Astrocyte of the spinal cord (primary cell): ENCODE measurements at places on chromosomes 16 and 17.

- no peak for DNase-seq
Observed at GRCh38 chr17:27318228-27318627, 24.3 kb downstream of the WSB1 start.

GRCh38 chr16:8109510-8110369 is 480.6 kb downstream of the TMEM114 start:
- DNase-seq: no peak

DNA sequence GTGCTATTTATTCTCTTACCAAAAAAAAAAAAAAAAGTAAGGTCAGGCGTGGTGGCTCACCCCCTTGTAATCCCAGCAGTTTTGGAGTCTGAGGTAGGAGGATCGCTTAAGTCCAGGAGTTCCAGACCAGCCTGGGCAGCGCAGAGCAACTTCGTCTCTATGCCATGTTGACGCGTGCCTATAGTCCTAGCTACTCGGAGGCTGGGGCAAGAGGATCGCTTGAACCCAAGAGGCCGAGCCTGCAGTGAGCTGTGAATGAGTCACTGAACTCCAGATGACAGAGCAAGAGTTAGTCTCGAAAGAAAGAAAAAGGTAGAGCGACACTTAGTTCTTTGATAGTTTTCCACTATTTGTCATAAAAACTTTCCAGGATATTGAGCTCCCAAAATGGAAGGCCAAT is 1.4 kb upstream of the TENT4B start:
- no peak for DNase-seq

DNA sequence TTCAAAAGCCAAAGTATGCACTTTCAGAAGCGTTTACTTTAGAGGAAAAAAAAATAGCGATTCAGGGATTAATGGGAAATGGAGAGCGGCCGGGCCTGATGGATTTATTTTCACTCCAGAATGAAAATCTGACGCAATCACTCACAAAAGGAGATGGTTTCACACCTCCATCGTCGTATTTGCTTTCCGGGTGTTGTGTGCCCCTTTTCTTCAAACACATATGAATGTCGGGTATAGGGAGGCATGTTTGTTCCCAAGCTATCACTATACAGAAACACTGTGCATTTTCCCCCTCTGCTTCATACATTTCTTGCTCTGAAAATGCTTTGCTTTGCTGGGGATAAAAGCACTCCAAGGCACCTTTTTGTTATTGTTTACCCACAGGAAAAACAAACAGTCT is 562.2 kb upstream of the ZFHX3 start:
- DNase-seq: no peak

GRCh38 chr16:56764835-56765234 is 34.9 kb downstream of the NUP93 start:
- DNase-seq: no peak

DNA sequence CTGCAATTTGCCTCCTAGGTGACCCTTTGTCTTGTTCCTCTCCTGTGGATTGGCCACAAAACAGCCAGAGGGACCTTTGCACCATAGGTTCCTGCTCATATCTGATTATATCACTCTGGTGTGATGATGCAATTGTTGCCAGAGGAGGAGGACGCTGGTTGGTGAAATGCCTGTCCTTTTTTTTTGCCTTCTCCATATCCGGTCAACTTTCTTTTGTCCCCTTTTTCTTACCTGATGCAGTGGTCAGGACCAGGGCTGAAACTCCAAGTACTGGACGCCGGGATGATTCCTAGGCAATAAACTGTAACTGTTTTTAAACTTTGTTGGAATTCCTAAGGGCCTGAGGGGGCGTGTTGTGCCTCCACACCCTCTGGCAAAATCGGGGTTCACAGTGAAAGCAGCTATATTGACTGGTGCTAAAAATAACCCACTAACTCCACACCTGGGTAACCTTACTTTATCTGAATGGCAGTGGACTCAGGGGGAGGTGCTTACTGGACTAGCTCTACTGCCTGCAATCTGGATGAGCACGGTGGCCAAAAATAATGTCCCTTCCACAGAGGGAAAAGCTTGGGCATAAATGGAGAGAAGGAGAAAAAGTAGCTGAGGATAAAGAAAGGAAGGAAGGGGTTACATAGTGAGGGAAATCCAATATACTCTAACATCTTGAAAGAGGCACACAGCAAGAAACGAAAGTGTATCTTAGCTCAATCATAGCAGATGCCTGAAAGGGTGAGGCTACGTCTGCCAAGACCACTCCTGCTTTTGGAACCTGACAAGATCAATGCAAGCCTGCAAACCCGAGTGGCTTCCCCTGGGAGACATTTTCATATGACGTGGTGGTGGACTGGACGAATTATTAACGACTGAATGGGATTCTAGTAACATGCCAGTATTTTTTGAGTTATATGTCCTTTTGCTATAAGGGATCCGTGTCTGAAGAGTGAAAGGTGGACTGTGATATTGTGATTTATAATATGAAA is 28.4 kb upstream of the ZNF423 start:
- DNase-seq: no peak

DNA sequence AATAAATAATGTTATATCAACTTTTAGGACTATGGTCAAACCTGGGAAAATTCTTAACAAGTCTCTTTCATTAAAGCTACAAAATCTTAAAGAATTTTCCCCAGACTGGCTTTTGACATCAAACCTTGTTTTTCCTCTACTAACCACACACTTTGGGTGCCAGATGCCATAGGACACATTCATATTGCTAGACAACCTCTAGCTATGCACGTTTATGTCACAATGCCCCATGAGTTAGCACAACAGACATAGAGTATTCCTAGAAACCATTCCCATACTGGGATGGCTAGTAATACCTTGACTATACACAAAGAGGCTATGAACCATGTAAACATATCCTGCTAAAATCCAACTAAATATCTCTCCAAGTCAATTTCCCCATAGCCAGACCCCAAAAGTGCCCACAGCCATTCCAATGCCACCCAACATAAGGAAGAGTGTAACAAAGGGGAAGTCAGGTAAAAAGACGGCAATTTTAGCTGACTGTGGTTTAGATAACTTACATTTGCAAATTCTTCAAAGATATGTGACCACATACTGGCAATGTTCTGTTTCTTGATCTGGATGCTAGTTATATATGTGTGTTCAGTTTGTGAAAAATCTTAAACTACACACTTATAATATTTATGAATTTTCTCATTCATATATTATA is 23.4 kb downstream of the SMURF2 start:
- no peak for DNase-seq

DNA sequence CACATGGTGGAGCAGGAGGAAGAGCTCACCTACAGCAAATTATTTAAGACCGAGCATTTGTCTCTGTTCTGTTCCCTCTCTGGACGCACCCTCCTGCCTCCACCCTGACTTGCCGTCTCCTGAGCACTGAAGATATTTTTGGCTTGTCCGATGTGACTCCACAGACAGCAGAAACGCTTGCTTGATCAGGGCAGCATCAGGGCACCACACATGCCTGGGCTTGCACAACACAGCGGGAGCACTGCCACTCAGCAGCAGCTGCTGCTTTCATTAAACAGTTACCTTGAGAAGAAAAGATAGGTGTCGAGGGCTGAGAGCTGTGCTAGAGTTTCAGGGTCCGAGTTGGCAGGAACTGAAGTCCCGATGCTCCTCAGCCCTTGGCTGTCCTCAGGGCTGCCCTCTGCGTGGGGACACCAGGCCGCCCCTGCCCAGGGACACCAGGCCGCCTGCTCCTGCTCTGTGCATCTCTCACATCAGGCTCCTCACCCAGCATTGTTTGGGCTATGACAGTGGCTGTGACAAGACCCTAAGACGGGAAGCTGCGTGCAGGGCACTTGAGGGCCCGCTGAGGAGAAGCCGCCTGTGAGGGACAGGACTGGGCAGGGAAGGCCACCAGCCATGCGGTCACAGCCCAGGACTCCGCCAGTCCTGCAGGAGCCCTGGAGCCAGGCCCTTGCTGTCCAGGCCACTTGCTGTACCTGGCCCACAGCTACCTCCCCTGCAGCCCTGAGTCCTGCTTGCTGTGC is 21.3 kb upstream of the CDH15 start:
- DNase-seq: no peak

- DNase-seq: no peak
Observed at GRCh38 chr16:15993128-15993527, 43.7 kb downstream of the ABCC1 start.

GRCh38 chr17:31841850-31842194 is 17.2 kb downstream of the COPRS start:
- DNase-seq: no peak

GRCh38 chr17:44779211-44780025 is 20.6 kb downstream of the ADAM11 start:
- peak; percentile 70 for DNase-seq

- peak; percentile 52 for DNase-seq
Observed at GRCh38 chr17:4980644-4981216, 6.7 kb downstream of the CAMTA2 start.

- no peak for DNase-seq
Observed at GRCh38 chr16:17244872-17245551, 225.7 kb downstream of the XYLT1 start.

GRCh38 chr16:67216612-67217490 is 10.1 kb upstream of the TMEM208 start:
- no peak for DNase-seq

DNA sequence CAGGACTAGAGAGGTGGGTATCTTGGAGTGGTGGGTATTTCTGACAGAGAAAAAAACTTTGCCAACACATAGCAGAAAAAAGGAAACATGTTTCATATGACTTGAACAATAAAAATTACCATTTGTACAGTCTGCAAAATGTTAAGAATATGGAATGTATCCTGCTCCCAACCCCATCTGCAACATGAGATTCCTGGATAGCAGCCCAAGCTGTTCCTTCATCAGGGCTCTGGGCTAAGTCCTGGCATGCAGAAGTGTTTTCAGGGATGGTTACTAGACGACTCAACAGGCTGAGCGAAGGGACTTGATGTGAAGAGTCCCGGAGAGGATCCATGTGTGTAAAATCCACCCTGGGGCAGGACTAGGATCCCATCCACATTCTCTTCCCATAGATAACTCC is 121.0 kb upstream of the IRX3 start:
- peak; percentile 52 for DNase-seq

GRCh38 chr17:55161935-55162555 is 102.7 kb upstream of the HLF start:
- DNase-seq: peak; percentile 89

DNA sequence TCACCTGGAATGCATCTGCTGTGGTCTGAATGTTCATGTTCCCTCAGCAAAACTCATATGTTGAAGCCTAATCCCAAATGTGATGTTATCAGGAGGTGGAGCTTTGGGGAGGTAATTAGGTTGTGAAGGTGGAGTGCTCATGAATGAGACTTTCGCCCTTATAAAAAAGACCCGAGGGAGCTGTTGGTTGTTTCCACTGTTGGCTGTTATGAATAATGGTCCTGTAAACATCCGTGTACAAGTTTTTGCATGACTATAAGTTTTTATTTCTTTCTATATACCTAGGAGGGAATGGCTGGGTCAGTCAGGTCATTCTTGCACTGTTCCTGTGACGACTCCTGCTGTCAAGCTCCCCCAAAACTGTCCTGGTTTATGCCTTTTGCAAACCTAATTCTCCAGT is 9.6 kb upstream of the CHP2 start:
- no peak for DNase-seq

GRCh38 chr17:33520426-33521330 is 227.6 kb upstream of the ASIC2 start:
- DNase-seq: no peak

DNA sequence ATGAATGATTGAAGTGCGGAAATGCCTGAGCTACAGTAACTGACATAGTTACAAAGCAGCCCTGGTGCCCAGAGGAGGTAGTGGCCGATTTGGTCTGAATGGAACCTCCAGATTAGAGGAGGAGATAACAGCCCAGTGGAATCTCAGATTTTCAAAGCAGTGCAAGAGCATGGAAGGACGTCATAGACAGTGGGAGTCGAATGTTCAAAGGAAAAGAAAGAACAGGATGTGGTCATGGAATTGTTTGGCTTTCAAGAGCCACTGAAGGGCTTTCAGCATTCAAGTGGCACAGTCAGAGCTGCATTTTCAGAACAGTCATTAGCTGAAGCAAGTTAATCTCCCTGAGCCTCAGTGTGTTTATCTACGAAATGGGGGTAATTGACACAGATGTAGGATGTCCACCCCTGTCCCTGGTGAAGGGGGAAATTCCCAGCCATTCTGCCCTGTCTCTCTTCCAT is 104.6 kb upstream of the CACNG3 start:
- peak; percentile 22 for DNase-seq

DNA sequence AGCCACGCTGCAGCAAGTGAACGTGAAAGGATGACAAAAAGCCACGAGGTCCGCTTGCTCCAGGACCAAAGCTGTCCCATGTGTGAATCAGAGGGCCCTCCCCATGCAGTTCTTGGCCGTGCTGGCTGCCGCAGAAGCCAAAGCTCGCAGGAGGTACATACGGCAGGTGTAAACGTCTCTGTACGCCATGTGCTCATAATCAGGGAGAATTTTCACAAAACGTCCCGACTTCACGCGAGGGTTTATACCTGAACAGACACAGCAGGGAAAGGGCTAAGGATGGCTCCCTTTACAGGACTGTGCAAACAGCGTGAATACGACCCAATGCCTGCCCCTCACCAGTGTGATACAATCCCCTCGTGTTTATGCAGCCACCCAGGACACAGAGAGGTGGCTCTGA is 25.3 kb downstream of the FBXO31 start:
- no peak for DNase-seq
